ENCODE measurements at places on chromosomes 5 and 9.

GRCh38 chr9:82106536-82106935 is 118.0 kb downstream of the SPATA31D1 start:
- DNase-seq, result no peak

DNA sequence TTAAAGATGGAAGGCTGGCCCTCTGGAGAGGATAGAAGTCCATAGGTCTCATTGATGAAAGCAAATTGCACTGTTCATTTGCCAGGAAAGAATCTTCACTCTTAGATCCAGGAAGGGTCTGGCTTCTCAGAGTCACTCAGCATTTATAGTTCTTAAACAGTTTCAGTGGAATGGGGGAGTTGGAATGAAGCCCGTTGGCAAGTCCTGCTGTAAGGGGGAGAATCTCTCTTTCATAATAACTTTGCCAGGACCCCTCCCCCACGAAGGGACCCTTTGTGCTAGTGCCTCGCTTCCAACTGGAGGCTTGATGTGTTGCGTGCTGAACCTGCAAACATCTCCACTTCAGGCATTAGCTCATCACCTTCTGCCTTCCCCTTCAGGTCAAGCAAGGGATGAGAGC is 57.1 kb downstream of the ENTREP1 start:
- no peak for DNase-seq

DNA sequence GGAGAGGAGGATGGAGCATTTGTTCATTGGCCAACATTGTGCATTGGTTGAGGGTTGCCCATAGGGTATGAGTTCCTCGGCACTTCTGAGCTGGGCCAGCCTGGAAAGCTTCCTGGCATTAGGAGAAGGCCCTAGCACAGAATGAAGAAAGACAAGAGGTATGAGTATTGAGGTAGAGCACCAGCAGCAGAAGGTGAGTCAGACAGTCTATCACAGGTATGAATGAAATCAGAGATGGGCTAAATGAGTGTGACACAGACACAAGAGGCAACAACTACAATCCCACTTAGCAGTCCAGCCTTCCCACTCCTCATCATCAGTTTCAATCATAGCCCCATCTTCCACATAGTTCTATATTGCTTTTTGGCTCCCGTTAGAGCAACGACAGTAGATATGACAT is 25.4 kb upstream of the TGFBR1 start:
- DNase-seq, result no peak

DNA sequence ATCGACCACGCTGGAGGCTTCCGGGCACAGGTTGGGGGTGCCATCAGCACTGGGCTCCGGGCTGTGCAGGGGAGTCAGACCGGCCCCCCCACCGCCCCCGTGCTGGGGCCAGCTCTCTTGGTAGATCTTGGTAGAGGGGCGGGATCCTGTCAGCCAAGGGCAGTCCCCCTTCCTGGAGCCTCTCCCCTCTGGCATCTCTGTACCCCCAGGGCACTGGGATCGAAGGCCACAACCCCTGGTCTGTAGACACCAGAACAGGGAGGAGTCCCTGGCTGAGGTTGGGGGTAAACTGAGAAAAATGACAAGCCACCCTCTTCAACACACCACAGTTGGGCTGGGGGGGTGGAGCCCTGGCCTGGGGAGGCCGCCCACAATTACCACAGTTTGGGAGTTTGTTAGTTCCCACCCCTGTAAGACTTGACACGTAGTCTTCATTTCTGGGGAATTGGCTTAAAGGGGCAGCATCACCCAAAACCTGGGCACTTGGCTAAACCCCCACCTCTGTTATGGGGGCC is 882 bp downstream of the CERCAM start:
- DNase-seq, result no peak

DNA sequence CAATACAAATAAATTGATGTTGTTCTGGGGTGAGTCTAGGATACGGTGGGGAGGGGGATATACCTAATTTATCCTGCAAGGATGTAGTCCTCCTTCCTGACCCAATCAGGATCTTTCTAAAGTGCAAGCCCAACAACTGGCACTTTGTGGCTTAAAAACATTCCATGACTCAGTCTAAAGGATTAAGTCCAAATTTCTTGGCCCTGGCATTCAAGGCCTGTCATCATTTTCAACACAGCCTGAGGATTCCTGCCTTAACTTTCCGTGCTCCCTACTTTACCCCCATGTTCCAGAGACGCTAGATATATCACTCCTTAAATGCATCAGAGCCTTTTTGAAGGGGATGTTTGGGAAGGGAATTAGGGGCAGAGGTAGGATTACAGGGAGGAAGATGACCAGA is 1.0 kb downstream of the FAM221B start:
- DNase-seq, result no peak

GRCh38 chr5:131514316-131515283 is 120.4 kb downstream of the RAPGEF6 start:
- DNase-seq, result no peak

DNA sequence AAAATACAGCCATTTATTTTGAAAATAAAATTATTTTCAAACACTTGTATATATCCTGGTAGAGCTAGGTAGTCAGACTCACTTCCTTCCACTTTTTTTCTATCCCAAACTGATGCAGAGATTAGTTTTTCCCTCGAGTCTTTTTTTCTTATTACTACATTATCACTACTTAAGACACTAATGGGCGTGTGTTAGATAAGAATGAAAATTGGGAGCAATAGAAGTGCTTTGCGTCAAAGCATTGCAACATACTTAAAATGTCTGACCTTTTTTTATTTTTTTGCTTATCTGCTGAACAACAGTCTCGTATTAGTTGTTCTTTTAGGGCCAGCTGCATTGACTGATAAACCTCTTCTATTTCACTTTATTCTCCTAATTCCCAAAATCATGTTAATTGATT is 1278.7 kb downstream of the CDH12 start:
- no peak for DNase-seq

- no peak for DNase-seq
Observed at GRCh38 chr5:79423296-79423695, 90.6 kb downstream of the HOMER1 start.

GRCh38 chr5:76257897-76258296 is 145.2 kb upstream of the IQGAP2 start:
- no peak for DNase-seq
